ENCODE measurements at places on chromosomes 7 and 10.

DNA sequence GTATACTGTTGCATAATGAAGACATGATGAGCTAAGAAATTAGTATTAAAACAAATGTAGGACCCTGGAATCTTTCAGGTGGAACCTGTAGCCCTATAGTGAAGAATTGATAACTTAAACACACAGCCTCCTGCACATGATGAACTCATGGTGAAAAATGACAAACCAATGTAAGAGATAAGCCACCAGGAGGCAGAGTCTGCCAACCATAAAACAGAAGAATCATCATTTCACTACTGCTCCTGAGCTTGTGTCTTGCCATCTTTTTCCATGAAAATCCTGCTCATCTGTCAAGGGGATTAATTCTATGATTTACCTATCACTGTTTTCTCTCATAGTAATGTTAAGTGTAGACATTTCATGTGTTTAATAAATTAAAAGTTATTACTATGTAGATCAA is 363.9 kb downstream of the MALRD1 start:
- DNase-seq, result no peak

- no peak for DNase-seq
Measured at GRCh38 chr10:19869370-19869769, 53.1 kb downstream of the PLXDC2 start.

- DNase-seq, result no peak
Measured at GRCh38 chr7:2934984-2935740, 91.1 kb upstream of the GNA12 start.

GRCh38 chr7:157021871-157022680 is 11.6 kb upstream of the MNX1 start:
- DNase-seq, result no peak

DNA sequence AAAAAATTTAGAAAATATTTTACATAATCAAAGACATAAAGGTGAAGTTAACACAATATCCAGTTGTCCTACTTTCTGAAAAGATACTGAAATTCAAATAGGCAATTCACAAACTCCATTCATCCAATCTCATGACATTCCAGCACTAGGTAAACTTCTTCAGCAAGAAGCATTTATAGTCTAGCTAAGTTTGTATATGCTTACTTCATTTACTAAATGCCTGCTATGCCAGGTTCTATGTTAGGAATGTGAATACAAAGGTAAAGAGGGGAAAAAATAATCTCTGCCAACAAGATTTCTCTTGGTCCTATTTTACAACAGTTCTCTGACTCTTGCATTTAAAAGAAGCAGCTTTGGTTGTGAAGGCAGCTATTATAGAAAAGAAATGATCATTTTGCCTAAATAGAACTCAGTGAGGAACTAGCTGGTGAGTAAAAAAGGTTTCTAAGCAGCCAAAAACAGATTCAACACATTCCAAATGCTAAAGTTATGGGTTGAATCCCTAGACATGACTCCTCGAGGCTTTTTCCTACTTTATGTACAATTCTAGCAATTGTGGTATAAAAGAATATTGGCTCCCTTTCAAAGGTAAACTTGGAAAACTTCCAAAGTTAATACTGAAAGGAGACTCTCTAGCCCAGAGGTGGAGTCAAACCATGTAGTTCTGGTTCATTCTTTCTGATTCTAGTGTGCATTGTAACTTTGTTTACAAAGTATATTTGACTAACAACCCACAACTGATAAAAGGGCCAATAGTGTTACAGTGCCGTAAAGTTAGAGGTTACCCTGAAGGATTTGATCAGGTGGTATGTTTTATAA is 30.9 kb upstream of the KLHL7 start:
- DNase-seq, result no peak

DNA sequence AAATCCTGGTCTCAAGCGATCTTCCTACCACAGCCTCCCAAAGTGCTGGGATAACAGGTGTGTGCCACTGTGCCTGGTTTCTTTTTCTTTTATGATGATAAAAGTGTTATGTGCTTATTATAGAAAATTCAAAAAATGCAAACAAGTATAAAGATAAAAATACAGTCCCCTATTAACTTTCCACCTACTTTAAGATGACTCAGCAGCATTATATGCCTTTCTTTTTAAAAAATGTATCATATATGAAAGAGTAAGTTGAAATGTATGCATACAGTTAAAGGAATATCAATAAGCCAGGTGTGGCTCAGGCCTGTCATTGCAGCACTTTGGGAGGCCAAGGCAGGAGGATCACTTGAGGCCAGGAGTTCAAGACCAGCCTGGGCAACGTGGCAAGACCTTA is 216.9 kb upstream of the GALNT17 start:
- no peak for DNase-seq

DNA sequence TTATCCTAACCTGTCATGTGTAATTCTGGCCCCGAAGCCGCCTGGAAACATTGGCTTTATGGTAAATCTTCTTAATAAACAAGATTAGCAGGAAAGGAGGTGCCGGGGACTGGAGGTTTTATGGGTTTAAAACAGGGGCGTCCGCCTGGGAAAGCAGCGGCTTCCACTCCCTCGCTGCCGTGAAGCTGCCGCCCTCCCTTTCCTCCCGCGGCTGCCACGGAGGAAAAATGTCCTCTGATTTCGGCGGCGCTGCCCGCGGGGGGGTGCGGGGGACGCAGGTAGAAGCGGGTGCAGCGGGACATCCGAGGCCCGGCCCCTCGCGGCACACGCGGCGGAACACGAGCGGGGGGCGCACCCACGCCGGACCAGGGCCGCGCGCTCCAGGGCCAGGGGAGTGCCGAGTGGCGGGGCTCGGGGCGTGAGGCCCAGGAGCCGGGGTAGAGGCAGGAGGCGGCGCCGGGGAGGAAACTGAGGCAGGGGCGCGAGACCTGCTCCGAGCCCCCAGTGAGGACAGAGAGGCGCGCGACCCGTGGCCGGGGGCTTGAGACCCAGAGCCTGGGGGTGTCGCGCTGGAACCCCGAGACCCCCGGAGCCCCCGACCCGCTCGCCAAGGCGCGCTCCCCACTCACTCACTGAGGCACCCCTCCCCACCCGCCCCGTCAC is 993 bp downstream of the PTPRN2 start:
- no peak for DNase-seq

GRCh38 chr10:101670635-101671034 is 24.3 kb downstream of the FBXW4 start:
- no peak for DNase-seq

GRCh38 chr7:21504021-21504420 is 38.8 kb upstream of the DNAH11 start:
- DNase-seq, result no peak

Data from NCI-H1930 (cell line).